Esophagus mucosa (tissue), 1 donor: ENCODE measurements at places on chromosomes 7 and 10.
A peak's percentile ranks its signal among the peaks of the same experiment; 100 is the strongest.

GRCh38 chr10:3666525-3667302 lies 118.3 kb downstream of the KLF6 start:
- ATAC-seq = no peak

- no peak for ATAC-seq
These were observed 28.4 kb upstream of the FOXL3 start for GRCh38 chr7:261341-262250.

DNA sequence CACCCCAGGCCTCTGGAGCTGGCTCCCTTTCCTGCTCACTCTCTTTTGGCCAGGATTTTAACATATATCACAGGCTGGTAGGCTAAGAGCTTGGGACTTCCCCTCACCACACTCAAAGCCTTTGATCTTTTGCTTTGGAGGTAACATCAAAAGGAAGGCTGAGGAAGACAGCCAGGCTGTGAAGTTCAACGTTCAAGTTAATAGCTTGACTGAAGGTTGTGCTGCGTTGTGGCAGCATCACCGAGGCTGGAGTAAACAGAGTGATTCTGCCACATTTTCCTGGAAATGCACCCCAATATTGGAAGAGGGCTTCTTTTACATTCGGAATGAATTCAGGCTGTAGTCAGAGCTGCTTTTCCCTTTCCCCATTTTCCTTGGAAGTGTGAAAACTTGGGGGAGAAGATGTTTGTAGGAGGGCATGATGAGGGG lies 57.3 kb downstream of the TCF7L2 start:
- no peak for ATAC-seq

- ATAC-seq = no peak
These were observed 821.6 kb downstream of the ANKRD7 start for GRCh38 chr7:119046068-119046467.

- peak; percentile 23 for ATAC-seq
These were observed 714 bp upstream of the KCND2 start for GRCh38 chr7:120272261-120272660.

GRCh38 chr10:126059076-126059826 lies 162.9 kb downstream of the FANK1 start:
- no peak for ATAC-seq
